ENCODE measurements at places on chromosomes 13 and 19.

DNA sequence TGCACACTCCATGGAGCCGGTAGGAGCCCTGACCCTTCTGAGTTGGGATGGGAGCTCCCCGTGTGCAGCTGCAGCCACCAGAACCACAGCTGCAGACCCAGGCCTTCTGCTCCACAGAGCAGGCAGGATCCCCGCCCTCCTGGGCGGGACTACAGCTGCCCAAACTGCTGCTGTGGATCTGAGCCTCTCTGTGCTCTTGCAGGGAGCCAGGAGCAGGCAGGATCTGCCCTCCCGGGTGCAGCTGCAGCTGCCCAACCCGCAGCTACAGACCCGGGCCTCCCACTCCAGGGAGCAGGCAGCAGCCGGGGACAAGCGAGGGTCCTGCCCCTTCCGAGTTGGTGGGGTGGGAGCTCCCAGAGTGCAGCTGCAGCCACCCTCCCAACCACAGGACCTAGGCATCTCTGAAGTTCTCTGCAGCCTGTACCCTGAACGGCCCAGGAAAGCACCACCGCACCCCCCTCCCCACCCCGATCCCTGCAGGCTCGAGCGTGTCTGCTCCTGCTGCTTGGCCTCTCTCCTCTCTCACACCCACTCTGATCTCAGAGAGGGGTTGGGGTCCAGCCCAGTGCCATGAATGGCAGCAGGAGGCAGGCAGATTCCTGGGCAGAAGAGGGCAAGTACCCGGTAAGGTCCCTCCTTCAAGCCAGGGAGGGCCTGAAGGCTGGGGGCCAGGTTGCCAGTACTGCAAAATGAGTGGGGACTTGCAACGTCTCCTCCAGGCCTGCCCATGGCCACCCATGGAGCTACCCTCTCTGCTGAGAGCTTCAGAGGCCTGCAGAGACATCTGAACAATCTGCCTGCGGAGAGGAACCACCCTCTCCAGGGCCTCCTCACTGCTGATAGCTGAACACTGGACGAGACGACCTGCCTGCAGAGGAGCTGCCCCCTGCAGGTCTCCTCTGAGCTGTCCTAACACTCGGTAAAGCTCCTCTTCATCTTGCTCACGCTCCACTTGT lies 16.4 kb upstream of the EMP3 start:
- DNase-seq, result no peak

DNA sequence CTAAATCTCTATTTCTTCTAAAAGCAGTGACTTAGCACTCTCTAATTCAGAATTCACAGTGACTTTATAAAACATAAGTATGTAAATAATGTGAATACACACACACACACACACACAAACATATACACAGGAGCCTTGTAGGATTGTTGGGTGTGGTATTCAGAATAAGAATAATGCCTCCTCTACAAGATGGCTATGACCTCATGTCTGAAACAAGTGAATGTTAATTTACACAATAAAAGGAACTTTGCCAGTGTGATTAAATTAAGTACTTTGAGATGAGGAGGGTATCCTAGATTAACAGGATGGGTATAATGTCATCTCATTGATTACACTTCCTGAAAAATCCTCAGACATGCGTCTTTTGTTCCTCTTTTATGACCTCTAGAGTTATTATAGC lies 234.6 kb downstream of the SLITRK6 start:
- DNase-seq, result no peak

DNA sequence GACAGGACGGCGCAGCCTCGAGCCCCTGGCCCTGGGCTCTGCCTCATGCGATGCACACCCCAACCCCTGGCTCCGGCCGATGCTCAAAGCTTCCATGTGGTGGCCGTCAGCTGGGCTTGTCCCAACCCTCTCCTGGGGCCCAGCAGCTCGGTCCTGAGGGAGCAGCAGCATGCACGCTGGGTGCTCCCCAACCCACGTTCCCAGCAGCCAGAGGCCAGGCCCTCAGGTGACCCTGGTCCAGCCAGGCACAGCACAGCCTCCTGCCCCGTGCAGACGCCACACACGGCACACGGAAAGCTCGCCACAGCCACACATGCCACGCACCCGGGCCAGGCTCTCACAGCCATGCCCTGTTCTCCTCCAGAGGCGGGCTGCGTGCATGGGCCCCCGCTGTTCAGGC lies 60.7 kb downstream of the IER2 start:
- no peak for DNase-seq

DNA sequence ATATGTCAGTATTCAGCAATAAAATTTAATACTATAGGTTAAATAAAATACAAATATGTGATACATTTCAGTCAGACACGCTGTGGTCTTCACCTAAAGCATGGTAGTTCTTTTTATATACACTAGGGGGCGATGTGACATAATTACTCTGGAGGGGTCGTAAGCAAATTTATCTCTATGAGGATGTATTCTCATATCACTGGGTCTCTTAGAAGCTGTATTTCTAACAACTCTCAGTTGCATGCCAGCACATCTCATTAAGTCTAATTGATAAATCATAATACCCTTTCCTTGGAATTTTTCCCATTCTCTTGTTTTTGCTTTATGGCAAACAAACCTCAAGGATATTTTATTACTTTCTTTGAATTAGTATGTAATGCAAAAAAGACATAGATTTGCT lies 3.9 kb upstream of the PCDH17 start:
- no peak for DNase-seq

DNA sequence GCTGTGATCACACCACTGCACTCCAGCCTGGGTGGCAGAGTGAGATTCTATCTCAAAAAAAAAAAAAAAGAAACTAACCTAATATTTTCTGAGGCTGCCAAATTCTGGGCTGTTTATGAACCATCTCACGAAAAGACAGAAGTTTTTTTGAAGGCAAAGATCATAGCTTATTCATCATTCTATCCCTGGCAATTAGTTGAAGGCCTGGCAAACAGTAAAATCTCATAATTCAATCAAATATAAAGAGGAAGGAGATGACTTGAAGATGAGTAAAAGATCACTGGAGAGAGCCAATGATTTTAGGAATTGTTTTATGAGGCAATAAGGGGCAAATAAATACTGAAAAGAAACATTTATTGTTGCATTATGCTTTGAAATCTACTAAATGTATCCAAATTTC lies 216.5 kb downstream of the DCLK1 start:
- DNase-seq, result no peak

DNA sequence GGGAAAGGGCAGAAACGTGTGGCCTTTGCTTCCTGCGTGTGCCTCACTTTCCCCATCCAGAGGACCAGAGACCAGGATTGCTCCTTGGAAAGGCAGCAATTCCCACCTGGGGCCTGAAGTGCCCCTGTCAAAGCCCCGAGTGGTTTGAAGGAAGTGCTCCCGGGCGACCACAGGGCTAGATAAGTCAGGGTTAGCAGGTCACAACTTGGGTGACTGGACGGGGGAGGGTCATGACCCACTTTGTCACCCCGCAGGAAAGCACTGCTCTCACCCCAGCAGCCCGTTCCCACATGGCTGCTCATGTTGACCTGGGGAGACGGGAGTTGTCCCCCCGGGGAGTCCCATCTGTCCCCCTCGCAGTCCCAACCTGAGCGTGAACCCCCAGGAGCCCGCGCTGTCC lies 459 bp downstream of the PRAM1 start:
- no peak for DNase-seq

DNA sequence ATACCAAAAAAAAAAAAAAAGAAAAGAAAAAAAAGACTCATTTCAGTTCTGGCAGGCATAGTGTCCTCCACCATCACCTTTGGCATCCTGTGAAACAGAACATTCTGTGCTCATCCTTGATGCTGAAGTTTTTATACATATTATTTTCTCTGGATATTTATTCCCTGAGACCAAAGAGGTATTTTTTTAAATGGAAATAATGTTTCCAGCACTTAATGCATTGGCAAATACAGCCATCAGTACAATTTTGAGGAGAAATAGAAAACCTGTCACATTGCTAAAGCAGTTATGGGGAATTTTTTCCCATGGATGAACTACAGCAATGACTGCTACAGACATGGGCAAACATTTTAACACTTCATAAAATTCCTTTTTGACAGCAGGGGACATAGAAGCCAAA lies 312.4 kb downstream of the DNAJC15 start:
- no peak for DNase-seq

DNA sequence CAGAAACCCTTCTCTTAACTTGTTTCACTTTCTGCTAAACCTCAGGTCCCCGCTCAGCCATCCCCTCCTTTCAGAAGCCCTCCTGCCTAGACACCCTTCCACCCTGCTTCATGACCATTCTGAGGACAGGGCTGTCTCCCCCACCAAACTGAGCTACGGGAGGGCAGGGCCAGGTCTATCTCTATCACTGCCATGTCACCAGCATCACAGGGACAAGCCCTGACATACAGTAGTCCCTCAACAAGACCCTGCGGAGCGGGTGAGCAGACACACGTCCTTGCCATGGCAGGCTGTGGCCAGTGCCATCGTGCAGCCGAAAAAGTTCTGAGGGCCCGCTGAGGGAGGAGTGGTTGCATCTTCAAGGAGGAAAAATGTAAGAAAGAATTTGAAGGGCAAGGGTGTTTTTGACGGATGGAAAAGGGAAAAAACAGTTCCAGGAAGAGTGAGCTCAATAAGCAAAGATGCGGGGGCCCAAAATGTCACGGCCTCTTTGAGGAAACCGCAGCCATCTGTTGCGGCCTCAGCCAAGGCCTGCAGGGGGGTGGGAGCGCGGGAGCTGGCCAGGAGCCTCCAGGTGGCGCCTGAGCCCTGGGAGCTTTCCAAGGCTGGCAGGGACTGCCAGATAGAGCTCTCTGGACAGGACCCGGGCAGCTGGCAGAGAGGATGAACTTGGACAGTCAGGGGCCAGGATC lies 8.1 kb downstream of the PTGIR start:
- DNase-seq, result no peak

GRCh38 chr19:31572102-31572975 lies 223.1 kb upstream of the TSHZ3 start:
- DNase-seq, result no peak

GRCh38 chr13:79307433-79307861 lies 98.6 kb downstream of the RBM26 start:
- DNase-seq, result no peak

- no peak for DNase-seq
Observed at GRCh38 chr13:113938716-113939115, 35.2 kb downstream of the C13orf46 start.

DNA sequence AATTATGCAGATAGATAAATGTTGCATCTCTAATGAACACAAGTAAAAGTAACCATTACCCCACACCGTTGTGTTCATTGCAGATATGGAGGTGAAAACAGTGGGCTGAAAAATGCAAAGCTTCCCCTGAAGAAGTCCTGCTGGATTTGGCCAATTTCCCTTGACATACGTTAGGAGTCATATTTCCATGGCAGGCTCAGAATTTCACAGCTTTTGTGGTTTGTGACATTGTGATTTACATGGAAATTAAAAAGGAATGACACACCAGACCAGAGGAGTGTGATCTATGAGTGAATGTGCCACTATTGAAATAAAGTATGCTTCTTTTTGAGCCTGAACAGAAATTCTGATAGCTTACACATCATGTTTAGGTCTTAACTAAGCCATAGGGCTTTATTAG lies 221.1 kb upstream of the TMTC4 start:
- no peak for DNase-seq

DNA sequence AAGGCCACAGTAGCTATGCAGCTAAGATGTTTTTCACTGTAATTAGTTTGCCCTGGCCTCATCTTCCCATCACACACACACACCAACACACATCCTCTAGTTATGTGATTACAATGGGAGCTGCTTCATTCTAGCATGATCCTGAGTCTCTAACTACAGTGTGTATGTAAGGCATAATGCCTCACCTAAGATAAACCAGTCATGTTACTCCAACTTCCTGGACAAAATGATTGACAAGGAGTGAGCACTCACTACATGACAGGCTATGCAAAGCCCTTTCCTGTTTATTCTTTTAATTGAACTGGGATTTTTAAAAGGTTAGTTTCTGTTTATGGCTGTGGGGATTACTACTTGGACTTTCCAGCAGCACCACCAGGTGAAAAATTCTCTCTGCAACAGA lies 400.8 kb upstream of the ATXN8OS start:
- DNase-seq, result no peak

DNA sequence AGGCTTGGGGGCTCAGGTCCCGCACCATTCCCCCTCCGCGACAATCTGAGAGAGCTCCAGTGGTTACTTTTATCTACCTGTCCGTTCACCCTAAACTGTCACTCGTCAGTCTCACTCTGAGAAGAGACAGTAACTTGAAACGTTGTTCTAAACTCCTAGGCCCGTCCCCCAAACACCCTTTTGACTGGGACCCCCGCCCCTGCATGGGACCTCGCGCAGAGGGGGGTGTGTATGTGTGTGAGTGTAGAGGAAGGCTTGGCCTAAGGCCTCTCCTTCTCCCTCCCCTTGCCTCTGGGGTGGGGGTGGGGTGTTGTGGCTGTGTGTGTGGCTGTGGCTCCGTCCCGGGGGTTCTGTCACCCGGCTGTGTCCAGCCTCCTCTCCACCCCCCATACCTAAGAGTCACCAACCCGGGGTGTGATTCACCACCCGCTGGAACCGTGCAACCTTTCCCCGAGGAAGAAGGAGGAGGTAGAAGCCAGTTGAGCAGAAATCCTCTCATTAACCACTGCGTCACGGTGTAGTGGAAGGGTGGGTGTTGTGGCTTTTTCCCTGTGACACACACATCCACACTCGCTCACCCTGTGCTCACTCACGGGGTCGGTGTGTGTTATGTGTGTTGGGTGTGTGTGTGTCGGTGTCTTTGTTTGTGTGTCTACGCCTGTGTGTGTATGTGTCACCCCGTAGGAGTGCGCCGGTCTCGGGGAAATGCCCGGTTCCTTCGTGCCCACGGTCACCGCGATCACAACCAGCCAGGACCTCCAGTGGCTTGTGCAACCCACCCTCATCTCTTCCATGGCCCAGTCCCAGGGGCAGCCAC lies 2.4 kb downstream of the FOSB start:
- DNase-seq, result no peak

DNA sequence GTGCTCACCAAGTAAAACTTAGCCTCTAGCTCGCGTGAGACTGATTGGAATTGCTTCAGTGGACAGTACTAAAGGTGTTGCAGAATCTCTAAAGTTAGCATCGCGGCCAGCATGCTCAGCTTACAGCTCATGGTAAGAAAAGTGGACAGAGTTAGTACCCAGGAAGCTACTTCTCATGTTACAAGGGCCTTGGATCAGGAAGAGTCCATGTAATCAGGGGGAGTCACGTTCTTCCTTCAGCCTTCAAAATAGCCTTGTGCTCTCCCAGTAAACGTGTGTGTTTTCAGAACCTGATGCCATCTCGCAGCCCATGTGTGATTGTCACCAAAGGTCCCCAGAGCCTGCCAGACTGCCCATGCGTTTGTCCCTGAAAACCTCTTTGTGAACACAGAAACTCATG lies 195.8 kb upstream of the RNF113B start:
- no peak for DNase-seq

GRCh38 chr13:93045836-93046235 lies 180.8 kb upstream of the GPC6 start:
- DNase-seq, result no peak

DNA sequence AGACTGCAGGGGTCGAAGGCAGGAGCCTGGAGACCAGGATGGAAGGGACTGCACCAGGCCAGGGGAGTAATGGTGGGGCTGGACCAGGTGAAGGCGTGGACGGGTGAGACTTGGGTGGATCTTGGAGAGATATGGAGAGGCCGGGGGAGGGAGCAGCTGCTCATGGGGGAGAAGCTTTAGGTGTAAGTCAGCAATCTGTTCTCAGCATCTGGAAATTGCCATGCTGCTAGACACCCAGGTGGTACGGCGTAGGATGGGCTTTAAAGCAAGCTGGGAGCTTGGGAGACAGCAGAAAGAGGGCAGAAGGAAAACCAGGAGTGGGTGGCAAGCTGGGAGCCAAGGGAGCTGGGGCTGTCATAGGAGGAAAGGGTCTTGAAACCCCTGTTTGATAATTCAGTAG lies 3.0 kb downstream of the CERS4 start:
- no peak for DNase-seq
